CD4-positive, CD25-positive, alpha-beta regulatory T cell (primary cell): ENCODE measurements at places on chromosomes 1 and 21. TPM values are rescaled to one million over a fixed set of nuclear protein-coding genes. Genes with fewer than 3 reads are reported as not detected.

GRCh38 chr1:108813326-108813725, 43.6 kb downstream of the AKNAD1 start:
- no peak for DNase-seq

DNA sequence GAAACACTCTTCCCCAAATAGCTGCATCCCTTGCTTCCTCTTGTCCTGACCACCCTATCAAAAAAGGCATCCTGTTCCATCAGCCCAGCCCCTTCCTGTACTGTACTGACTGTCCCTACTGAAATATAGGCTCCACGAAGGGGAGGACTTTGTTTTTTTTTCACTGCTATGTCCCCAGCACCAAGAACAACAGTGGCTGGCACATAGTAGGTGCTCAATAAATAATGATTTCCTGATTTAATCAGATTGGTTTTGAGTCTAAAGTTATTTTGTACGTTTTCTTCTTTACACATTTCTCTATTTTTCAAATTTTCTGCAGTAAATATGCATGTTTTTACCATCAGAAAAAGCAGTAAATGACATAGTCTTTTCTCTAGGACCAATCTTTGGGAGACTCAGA, 73.9 kb downstream of the CD58 start:
- DNase-seq, result no peak

- no peak for DNase-seq
Observed at GRCh38 chr21:23247334-23247733, 2249.1 kb downstream of the NCAM2 start.

DNA sequence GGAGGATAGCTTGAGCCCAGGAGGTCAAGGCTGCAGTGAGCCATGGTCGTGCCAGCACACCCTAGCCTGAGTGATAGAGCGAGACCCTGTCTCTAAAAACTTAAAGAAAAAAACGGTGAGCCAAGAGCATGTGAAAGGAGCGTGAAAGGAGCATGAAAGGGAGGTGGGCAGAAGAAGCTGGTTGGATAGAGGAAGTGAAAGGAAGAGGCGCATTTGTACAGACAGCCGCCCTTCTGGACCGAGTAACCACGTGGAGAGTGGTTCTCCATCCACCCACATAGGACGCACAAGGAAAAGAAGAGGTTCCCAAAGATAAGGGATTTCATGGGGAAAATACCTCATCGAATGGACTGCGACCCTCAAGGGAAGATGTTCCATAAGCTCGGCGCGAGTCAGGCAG, 60.4 kb upstream of the IFNAR2 start:
- no peak for DNase-seq

SAMD11 gene
- not detected for polyA plus RNA-seq

DNA sequence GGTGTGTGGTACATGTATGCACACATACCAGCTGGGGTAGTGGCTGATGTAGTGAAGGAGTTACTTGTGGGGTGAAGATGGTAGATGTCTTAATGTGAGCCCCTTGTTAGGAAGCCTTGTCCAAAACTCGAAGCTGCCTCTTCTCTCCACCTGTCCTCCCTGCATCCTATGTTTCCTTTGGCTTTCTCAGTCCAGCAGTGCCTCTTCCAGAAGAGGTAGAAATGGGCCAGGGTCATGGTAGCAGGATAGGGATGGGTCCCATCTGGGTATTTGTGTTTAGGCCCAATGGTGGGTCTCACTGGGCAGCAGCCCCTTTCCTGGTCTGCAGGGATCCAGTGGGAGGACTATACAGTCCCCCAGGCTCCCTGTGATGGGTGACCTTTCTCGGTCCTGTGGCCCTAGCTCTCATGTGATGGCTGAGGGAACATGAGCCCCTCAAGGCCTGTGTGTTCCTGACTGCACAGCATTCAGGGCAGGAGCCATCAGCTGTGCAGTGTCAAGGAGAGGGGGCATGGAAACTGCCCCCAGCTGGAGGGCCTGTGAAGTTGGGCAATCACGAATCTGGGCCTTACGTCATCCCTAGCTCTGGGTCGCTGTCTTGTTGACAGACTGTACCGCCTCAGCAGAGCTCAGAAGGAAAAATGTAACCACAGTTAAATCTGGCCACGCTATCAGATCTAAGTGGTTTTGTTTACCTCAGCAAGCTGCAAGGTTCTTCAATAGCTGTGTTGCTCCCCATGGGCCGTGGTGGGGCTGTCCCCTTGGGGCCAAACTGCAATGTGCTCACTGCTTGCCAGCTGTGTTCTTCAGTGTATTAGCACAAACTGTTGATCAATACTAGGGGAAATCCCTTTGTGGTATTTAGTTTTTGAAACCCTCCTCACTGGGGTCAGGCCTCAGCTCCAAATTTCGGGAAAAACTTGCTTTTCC, 82.7 kb downstream of the NOS1AP start:
- DNase-seq, result no peak

GRCh38 chr1:26545969-26546323, 16.4 kb downstream of the RPS6KA1 start:
- DNase-seq, result no peak

- DNase-seq, result peak; percentile 75
Observed at GRCh38 chr1:52767596-52768280, 41.5 kb downstream of the ZYG11B start.

DNA sequence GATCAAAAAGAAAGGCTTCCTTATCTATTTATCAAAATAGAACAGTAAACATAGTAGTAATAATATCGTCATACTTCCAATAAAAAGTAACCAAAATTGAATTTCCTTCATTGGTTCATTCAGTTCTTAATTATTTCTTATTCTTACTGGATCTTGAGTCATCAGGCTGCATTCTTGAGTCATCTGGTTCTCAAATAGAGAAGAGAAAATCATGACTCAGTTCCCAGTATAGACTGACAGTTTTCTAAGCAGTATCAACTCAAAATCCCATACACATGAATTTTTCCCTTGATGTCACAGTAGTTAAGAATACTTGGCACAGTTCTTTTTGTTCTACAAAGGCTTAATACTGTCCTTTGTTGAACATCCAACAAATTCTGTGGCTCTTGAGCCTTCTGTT, 626.9 kb upstream of the ADGRL4 start:
- no peak for DNase-seq

RGS13 gene
- not detected for polyA plus RNA-seq

GCSAML gene
- polyA plus RNA-seq, result not detected

DNA sequence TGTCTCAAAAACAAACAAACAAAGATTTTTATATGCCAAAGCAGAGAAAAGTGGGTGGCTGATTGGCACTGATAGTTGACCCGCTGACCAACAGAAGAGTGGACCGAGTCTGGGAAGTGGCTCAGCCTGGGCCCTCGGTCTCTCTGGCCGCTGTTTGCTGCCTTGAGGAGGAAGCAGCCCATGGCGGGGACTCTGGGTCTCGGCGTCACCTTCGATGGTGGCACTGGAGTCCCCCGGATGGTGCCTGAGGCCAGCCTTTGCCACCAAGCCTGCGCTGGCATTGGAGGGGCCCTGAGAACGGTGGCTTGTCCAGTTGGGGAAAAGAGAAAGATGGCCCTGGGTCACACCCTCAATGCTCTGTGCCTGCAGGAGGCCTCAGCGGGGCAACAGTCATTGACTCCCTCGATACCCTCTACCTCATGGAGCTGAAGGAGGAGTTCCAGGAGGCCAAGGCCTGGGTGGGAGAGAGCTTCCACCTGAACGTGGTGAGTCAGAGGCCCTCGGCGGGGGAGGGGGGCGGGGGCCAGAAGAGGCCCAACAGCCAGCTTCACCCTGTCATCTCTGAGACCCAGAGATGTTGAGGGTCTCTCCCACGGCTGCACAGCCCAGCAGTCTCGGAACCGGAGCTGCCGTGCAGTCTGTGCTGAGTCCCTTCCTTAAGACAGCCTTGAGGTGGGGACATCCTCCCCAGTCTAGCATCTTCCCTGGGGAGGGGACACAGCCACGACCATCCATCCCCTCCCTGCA, 53.5 kb upstream of the SELENON start:
- no peak for DNase-seq

DNA sequence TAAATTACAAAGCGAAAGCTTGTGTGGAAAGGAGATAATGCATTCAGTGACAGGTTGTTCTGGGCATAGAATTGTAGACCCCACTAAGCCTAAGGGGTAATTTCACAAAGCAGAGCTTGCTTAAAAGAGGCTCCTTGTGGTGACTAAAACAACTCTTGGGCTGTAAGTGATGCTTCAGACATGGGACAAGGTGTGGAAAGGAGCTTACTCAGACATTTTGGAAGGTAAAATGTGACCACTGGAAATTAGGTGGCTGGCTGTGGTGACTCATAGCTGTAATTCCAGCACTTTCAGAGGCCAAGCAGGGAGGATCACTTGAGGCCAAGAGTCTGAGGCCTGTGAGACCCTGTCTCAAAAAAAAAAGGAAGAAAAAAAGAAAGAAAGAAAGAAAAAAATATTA, 51.1 kb upstream of the LRRC8C start:
- DNase-seq, result no peak

GRCh38 chr1:229111703-229112319, 159.1 kb upstream of the RAB4A start:
- DNase-seq, result no peak

TNFRSF18 gene
- 54.5 TPM for polyA plus RNA-seq

DNA sequence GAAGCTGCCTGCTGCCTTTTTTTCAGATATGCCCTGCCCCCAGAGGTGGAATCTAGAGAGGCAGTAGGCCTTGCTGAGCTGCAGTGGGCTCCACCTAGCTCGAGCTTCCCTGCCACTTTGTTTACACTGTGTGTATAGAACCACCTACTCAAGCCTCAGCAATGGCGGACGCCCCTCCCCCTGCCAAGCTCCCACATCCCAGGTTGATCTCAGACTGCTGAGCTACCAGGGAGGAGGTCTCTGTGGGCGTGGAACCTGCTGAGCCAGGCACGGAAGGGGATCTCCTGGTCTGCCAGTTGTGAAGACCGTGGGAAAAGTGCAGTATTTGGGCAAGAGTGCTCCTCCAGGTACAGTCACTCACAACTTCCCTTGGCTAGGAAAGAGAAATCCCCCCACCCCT, 65.1 kb downstream of the MSH4 start:
- no peak for DNase-seq

- DNase-seq, result no peak
Observed at GRCh38 chr1:30411206-30411605, 312.2 kb downstream of the MATN1 start.

GBP6 gene
- not detected for polyA plus RNA-seq

DNA sequence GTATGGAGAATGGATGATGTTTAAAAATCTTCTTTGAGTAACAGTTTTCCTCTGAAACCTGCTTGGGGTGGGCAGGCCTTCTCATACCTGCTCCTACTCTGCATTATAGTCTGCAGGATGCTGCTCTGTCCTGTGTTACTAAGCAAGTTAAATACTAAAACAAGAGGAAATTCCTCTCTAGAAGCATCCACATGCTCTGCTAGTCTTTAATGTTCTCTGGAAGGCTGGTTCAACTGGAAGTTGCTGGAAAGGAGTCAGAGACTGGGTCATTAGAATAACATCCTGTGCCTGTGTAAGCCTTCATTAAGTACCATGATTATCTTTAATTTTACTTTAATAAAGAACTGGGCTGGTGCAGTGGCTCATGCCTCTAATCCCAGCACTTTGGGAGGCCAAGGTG, 5.8 kb downstream of the SELP start:
- DNase-seq, result no peak

DNA sequence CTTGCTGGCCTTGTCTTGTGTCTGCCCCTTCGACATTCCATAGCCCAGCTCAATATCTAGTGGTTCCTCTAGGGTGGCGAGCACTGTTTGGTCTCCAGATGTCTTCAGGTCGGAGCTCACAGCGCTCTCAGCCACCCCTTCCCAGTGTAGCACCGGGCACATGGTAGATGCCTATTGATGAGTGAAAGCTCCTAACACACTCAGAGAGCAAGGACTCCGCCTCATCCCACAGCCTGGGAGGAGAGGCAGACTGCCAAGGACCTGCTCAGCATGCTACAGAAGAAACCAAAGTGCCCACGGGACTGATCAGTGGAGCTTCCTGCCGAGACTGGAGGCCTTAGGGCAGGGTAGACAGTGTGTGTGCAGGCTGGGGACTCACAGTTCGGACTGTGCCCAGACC, 10.9 kb downstream of the PCSK9 start:
- DNase-seq, result no peak

OR2T29 gene
- polyA plus RNA-seq, result not detected

DNA sequence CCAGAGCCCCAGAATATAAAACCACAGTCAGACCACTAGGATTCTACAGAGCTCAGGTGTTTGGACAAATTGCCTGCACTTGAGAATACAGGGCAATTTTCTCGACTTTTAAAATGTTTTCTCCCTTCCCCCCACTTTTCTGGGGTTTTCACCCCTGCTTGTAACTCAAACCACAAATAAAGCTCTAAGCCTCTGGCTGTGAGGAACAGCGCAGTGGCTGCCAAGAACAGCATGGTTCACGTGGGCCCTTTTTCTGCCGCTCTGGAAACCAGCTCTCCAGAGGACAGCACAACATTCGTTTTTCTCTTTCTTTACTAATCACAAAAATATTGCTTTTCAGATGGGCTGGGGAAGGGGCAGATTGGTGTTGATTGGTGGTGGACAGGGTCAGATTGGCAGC, 102.2 kb upstream of the JUN start:
- DNase-seq, result no peak

GRCh38 chr1:30242722-30243457, 480.5 kb downstream of the MATN1 start:
- no peak for DNase-seq

CLEC20A gene
- not detected for polyA plus RNA-seq

DNA sequence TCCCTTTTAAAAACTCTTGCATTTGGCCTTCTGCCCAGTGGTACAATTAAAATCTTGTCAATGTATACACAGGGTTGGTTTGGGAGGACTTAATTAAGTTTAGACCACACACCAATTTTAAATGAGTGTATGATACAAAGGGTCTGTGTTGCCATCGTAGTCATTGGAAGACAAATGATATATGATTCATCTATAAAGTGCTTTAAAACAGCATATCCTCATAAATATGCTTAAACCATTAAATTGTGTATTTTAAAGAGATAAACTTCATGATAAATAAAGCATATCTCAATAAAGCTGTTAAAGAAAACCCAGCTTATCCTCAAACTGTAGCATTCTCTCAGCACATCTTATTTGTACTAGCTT, 69.5 kb downstream of the LUZP1 start:
- DNase-seq, result no peak

GRCh38 chr21:34984356-34985058, 64.6 kb downstream of the RUNX1 start:
- DNase-seq, result no peak

GRCh38 chr21:41979751-41980369, 26.0 kb upstream of the C2CD2 start:
- no peak for DNase-seq

FAM131C gene
- polyA plus RNA-seq, result not detected

DNA sequence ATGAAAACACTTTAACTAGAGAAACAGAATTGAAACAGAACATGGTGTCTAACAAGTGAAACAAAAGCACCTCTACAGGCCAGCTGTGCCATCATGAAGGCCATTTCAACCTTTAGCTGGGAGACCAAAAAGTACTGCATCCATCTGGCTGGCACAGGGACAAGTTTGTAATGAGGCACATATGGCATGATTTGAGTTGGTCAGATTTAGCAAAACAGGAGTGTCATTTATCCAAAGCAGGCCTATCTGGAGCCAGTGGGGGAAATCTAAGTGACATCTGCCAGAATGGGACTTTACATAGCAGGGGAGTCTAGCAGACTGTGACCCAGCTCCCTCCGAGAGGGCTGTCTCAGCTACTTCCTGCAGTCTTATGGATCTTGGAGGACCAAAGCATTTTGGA, 51.9 kb downstream of the DNTTIP2 start:
- DNase-seq, result no peak

- no peak for DNase-seq
Observed at GRCh38 chr1:52613636-52614373, 11.6 kb downstream of the GPX7 start.

SRGAP2B gene
- 3.0 TPM for polyA plus RNA-seq

ZBED6 gene
- 0.79 TPM for polyA plus RNA-seq

BTBD19 gene
- not detected for polyA plus RNA-seq
